ENCODE measurements at places on chromosomes 5 and 9. TPM values are rescaled to one million over a fixed set of nuclear protein-coding genes. Genes with fewer than 3 reads are reported as not detected.

- DNase-seq = no peak
Measured at GRCh38 chr9:80320916-80321315, 749.2 kb downstream of the TLE4 start.

DNA sequence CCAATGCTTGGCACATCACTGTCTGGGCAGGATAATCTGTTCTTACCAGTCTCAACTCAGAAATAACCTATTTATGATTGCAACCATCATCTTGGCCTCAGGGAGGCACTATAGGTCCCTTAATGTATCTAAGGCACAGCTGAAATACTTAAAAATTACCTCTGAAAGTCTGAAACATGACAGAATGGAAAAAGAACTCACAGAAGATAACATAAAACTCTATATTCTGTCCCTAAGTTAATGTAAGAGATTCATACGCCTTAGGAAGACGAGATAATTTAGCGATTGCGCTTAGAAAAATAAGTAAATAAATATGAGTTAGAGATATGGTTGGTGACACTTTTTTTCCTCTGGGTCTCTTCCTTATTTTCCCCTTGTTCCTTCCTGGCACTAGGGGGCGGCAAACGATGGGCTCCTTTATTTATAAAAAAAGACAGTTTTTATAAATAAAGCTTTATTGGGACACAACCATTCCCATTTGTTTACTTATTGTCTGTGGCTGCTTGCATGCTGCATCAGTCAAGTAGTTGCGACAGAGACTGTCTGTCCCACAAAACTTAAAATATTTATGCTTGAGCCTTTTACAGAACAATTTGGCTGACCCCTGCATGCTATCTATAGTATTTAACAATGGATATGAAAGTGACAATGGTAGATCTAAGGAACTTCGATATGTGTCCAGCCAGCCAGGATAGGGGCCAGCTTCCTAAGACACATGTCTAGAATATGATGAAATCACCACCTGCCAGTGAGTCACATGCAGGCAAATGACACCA is 79.6 kb downstream of the PDE4D start:
- peak; percentile 82 for DNase-seq

DNA sequence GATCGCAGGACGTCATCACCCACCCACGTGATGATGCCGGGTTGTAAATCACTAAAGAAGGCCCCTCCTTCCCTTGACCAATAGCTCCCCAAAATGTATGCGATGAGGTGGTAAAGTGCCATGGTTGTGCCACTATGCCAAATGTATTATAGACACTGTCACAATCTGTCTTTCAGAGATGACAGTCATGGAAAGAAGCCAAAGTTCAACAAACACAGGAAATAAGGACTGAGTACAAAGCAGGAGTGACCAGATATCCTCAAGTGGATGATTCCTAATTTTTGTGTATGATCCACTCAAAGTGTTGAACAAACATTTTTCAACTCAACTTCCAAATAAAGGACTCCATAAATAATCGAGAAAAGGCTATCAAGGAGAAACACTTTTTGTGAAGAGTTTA is 12.5 kb downstream of the GLIS3 start:
- DNase-seq = no peak

Gene GABRA1
- not detected for total RNA-seq

Gene ANGPTL2
- 14.9 TPM for total RNA-seq

Gene XPA
- total RNA-seq = 11.9 TPM

Data from dermis blood vessel endothelial cell (primary cell).